ENCODE measurements at places on chromosomes 13 and 19.

DNA sequence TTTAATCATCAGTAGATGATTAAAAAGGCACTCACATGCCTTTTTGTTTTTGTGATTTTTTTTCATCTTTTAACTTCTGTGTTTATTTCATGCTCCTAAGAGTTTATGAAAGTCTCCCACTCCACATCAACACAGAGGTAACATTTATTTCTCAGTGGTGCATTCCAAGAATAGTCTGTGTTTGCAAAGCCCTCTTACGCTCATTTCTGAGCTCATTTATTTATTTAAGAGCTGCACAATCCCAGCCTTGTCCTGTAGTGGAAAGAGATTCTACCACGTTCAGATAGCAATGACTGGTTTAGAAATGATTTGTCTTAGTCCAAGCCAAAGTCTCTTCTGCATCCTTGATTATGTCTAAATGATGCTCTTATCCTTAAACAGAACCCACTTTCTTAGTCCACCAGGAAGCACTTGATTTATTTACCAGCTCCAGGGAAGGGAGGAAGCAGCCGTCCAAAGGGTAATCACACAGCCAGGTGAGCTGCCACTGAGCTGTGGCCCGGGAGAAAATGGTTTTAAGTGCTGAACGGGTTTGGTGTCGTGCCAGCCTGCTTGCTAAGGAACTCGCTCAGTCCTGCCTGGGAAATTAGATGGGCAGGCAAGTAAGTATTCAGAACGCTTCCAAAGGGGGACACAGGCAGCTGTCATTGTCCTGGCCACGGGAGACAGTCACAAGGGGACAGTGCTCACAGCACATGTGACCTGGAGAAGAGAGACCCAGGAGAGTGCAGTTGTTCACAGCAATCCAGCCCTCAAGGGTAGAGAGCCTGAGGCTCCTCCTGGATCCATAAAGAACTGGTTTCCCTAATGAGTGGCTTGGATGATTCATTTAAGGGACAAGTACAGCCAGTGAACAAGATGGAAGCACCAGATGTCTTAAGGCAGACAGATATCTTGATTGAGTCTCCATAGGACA, 131.8 kb upstream of the WASF3 start:
- DNase-seq = peak; percentile 25

- DNase-seq = no peak
These were observed 6.6 kb downstream of the FSTL3 start for GRCh38 chr19:682678-683320.

DNA sequence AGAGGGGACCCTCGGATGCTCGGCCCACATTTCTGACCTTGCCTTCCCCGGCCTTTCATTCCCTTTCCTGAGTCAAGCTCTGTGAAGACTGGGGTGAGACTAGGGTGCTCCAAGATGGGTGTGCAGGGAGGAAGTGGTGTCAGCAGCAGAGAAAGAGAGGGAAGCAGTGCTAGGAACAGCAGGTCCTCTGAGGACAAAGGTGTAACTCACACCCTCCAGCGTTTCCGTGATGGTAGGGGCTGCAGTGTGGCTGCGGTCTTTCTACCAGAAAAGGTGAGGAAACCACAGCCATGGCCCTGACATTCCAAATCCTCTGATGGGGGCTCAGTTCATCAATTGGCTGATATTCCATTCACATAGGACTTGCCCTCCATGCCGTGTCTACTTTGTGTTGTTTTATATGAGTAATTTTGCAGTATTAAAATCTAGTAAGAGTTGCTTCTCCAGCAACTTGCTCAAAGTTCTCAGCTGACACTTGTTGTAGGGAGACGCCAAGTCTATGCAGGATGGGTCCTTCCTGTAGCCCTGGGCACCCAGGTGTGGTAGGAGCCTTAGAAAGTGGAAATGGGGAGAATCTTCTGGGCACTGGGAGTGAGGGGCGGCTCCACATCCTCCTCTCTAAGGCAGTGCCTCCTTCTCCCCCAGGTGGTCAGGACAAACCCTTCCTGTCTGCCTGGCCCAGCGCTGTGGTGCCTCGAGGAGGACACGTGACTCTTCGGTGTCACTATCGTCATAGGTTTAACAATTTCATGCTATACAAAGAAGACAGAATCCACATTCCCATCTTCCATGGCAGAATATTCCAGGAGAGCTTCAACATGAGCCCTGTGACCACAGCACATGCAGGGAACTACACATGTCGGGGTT, 1.6 kb downstream of the KIR3DL1 start:
- DNase-seq = no peak

GRCh38 chr13:106088085-106088484, 447.4 kb downstream of the EFNB2 start:
- DNase-seq = no peak

GRCh38 chr19:48760504-48761205, 5.3 kb downstream of the FGF21 start:
- no peak for DNase-seq

- DNase-seq = no peak
These were observed 50.8 kb upstream of the PCDH8 start for GRCh38 chr13:52899206-52899605.

Measured in NCI-H187 treated with DMSO at 0.1 percent for 48 hours (cell line).